ENCODE measurements at places on chromosomes 1 and 21. TPM values are rescaled to one million over a fixed set of nuclear protein-coding genes. Genes with fewer than 3 reads are reported as not detected.

Gene GJA8
- not detected for total RNA-seq

Gene THEM5
- not detected for total RNA-seq

Gene ESPN
- not detected for total RNA-seq

Gene GPR137B
- 12.2 TPM for total RNA-seq

Gene TTLL7
- 6.3 TPM for total RNA-seq

Gene TMEM61
- total RNA-seq, result not detected

Gene IGSF9
- total RNA-seq, result not detected

Gene TEX38
- not detected for total RNA-seq

Gene DMBX1
- total RNA-seq, result not detected

Gene ZMYM1
- 11.2 TPM for total RNA-seq

Gene NUDT4B
- 17.1 TPM for total RNA-seq

Gene AKR1A1
- 133 TPM for total RNA-seq

Gene DNALI1
- 4.0 TPM for total RNA-seq

Gene LMX1A
- not detected for total RNA-seq

Gene SOX13
- total RNA-seq, result 2.2 TPM

Gene SPATA45
- total RNA-seq, result 0.28 TPM

Gene C8A
- total RNA-seq, result not detected

Gene S100A7
- total RNA-seq, result not detected

Gene PTPRC
- under 0.01 TPM for total RNA-seq

Gene RAB13
- total RNA-seq, result 75.2 TPM

Gene HSPA6
- 0.57 TPM for total RNA-seq

Gene HES3
- total RNA-seq, result not detected

Gene SAMD13
- 0.18 TPM for total RNA-seq

Gene UBE2U
- not detected for total RNA-seq

Gene PEX11B
- 24.9 TPM for total RNA-seq

Gene FAM110D
- total RNA-seq, result not detected

Gene PLPPR5
- not detected for total RNA-seq

Gene S100A10
- 133 TPM for total RNA-seq

Gene EPHA10
- total RNA-seq, result not detected

Gene SLC1A7
- 1.00 TPM for total RNA-seq

Gene FCGR1A
- not detected for total RNA-seq

Gene ILDR2
- under 0.01 TPM for total RNA-seq

Gene GBP5
- total RNA-seq, result 0.09 TPM

Gene NBPF1
- total RNA-seq, result 55.2 TPM

Gene HTR6
- total RNA-seq, result not detected

Gene NR5A2
- total RNA-seq, result not detected

Gene ITGB2
- under 0.01 TPM for total RNA-seq

Gene CFAP45
- total RNA-seq, result 0.85 TPM

Gene MACO1
- 16.6 TPM for total RNA-seq

Gene CD101
- 0.14 TPM for total RNA-seq
